ENCODE measurements at places on chromosomes 3 and 15.

DNA sequence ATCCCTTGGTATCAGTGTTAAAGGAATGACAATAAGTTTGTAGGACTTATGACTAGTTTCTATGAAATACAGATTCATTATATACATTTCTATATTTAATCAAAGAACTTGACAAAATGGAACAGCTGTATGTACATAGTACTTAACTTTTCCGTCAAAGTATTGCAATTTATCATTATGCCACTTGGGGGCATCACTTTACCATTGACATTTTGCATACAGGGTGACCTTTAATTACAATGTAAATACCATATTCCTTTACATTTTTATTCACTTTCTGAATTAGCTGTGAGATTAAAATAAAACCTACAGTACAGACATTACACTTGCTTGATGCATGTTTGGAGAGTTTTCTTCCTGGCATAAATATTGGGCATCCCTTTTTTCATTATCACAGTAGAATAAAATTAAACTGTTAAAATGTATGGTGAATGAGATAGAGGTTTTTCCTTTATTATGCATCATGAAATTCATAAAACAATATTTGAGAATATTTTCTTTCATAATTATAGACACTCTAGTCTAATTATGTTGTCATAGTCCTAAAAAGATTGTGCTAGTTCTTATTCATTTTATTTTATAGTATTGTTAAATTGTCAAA, 6.9 kb downstream of the NEK11 start:
- no peak for DNase-seq

DNA sequence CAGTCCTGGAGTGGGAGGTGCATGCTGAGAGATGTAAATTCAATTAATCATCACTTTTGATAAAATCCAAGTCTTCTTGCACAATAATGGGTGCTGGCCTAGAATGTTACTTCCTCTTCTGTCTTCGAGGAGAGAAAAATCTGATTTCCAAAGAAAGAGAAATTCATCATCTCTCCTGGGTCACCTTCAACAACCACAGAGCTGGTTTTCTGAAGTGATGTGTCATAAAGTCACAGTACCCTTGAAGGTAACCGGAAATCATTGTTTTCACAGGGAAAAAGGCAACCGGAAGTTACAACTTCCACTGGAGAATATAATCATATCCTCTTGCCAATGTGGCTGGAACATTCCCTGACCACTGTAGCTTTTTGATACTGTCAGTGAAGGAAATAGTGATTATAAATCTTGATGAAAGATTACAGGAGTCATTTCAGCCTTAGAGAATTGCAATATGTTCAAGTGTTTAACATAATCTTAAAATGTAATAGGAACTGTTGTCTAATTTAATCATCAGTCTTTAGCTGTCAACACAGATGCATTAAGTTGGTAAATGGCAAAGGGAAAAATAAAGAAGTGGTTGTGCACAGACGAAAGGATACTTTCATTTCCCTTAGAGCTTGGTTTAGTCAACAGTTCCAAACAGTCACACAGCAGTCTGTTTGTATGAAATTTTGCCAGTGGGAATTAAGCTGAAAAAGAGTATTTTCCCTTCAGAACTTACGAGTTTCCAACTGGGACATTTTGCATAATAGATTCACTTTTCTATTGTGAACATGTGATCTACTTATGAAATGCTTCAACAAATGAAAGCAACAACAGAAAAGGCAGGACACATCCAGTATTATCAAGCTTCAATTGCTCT, 106.5 kb upstream of the SLC4A7 start:
- DNase-seq: no peak

DNA sequence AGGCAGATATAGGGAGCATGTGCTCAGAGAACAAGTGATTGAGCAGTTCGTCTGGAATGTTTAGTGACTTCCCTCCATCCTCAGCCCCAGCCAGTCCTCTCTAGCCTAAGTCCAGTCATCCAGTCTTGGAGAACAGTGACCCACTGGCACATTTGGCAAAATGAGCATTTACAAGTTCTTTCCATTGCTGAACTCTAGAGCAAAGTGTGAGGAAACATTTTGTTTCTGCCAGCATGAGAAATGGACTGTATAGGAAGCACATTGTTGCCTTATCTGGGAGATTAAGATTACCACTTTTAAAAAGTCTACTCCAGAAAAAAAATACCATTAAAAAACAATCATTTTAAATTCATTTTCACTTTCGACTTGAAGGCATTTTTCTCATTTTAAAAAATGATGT, 353.6 kb downstream of the SHQ1 start:
- DNase-seq: no peak

- no peak for DNase-seq
Observed at GRCh38 chr15:62306851-62307504, 141.9 kb upstream of the C2CD4B start.

- no peak for DNase-seq
Observed at GRCh38 chr3:46695177-46695961, 1.9 kb upstream of the ALS2CL start.

DNA sequence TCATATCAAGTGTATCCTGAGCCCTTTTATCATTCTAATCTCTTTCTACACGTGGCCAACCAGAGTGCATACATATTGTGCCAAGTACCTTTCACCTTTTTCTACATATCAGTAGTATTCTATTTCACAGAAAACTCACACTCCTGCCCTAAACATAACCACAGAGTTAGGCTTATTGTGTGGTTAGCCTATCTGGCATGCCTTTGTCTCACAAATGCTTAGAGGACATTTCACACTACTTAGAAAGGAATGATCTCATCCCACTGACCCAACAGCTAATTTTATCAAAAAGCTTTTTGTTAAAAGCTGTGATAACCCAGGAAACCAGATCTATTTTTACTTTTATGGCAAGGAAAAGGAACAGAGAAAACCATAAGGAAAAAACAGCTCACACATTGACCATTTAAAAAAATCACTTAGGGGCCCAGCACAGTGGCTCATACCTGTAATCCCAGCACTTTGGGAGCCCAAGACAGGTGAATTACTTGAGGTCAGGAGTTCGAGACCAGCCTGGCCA, 17.8 kb upstream of the MAP4 start:
- no peak for DNase-seq

- DNase-seq: no peak
Observed at GRCh38 chr3:165532851-165533250, 304.4 kb downstream of the BCHE start.

DNA sequence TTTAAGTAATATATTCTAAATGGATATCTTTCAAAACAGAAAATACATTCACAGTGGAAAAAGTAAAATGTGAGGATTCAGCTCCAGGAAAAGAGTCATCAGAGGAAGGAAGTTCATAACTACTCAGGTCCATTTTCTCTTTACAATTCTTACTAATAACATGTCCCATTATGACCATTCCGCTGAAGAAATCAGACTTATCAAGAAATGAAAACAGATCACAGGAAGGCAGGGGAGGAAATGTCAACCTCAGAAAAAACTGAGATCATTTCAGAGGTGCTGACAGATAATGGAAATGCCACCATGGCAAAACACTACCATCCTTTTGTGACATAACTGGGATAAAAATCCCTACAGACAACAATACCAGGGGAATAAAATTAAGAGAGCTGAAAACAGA, 139.5 kb downstream of the MAGI1 start:
- DNase-seq: no peak

DNA sequence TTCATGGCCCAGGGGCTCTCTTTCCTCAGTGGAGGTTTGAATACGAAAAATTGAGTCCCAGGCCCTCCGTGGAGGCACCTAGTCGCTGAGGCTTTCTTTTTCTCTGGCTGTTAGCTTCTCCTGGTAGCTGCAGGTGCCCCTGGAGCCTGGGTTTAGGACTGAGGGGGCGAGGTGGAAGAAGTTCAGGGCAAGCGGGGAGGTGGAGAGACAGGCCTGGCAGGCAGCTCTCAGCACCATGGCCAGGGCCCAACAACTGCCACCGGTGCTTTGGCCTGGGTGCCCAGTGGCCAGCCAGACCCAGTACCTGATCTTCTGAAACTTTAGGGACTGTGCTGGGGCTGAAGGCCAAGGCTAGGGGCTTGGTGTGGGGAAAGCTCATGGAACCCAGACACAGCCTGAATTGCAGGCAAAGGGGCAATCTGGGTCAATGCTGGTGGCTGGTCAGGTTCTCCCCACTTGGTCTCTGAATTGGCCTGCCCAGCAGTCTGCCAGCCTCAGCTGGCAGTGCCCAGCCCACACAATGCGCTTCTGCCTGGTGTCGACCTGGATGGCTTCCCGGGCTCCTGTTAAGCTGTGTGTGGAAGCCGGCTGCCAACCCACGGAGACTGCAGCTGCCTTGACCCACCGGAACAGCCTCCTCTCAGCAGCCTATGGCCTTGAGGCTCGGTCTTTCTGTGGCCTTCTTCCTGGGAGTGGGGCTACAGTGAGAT, 30.3 kb upstream of the POLG start:
- no peak for DNase-seq

DNA sequence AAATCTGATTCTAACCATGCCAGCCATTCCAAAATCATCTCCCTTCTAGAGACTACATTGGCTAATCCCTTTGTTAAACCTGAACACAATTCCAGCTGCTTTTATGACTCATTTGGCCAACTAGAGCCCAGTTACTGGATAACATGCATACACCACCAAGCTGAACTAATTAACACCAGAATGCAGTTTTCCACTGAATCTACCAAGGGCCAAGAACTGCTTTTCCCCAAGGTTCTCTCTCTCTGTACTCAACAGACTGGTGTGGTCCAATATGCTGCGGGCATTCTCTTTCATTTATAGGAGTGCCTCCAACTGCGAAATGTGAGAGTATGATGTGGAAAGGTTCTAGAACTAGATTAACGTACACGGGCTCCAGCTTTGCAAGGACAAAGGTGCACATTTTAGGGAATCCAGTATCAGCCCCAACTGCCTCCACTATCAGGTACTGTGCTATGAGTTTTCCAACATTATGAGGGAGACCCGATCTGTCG, 1.5 kb downstream of the CHSY1 start:
- no peak for DNase-seq

DNA sequence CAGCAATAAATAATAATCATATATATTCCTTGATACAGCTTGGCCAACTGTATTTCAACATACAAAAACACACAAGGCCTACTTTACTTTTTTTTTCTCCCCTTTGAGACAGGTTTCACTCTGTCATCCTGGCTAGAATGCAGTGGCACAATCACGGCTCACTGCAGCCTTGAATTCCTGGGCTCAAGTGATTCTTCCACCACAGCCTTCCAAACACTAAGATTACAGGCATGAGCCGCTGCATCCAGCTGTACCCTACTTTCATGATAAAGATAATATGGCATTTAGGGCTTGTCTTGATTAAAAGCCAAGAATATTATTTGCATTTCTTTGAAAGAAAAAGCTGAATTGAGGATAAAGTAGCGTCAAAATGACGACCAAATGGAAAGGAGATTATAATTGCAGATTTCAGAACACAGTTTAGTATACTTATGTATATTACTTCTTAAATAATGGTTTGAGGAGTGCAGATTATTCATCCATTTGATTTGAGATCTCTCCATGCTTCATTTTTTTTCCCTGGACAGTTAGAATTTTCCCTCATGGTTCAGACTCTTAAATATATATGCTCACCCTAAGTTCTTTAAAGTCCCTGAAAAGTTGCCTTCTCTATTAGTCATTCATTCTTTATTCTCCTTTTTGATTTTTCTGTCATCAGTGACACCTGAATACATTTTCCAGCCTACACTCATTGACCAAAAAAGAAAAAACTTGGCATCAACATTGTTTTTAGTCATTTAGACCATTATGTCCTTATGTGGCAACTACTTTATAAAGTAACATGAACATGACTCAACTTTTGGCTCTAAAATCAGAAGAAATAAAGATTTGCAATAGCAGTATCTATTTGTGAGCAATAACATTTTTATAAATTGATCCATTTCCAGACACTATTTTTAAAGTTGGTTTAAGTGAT, 48.5 kb upstream of the MLF1 start:
- DNase-seq: no peak

Measured in stimulated activated CD8-positive, alpha-beta memory T cell treated with anti-CD3 and anti-CD28 coated beads, Interleukin-2, amount 100 ng/mL, for 1 hour (primary cell).